ENCODE measurements at places on chromosomes 12 and 14.

- DNase-seq, result no peak
Observed at GRCh38 chr12:101927036-101927435, 49.7 kb downstream of the DRAM1 start.

DNA sequence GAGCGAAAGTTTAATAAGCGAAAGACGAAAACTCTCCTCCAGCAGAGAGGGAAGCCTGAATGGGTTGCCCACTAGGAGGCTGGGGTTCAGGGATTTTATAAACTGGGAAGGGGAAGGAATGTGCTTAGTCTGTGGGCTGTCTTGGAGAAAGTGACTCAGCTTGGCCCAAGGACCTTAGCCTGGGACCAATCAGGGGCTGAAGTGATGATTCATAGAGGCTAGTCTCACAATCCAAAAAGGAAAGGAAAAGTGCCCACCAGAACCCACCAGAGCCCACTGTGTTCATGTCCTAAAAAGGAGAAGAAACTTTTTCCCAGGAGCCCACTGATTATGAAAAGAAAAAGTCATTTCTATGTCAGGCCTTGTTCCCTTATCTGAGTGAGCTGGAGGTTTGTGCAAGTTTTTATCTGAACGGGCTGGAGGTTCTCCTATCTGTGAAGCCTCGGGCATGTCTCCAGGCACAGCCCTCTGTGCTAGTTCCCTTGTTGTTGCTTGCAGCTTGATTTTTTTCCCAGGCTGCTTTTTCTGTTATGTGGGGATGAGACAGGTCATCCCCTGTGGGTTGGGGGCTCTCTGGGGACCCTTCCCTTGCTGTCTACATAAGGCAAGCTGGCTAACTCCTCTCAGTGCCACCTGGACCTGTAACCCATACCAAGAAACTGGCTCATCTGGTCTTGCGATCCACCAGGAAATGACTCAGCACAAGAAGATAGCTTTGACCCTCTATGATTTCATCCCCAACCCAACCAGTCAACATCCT, 8.3 kb upstream of the GOLGA5 start:
- no peak for DNase-seq

DNA sequence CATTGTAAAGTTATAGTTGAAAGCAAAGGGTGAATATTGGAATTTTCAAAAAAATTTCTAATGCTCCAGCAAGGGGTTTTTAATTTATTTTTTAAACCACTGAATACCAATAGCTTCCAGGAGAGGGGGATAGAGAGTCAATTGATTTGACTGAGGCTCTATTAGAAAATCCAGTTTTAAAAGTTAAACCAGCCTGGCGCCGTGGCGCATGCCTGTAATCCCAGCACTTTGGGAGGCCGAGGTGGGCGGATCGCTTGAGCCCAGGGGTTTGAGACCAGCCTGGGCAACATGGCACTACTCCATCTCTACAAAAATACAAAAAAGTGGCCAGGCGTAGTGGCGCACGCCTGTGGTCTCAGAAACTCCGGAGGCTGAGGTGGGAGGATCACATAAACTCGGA, 150.1 kb downstream of the SLC38A4 start:
- DNase-seq, result no peak

- DNase-seq, result no peak
Observed at GRCh38 chr14:30443368-30444007, 115.5 kb upstream of the G2E3 start.

DNA sequence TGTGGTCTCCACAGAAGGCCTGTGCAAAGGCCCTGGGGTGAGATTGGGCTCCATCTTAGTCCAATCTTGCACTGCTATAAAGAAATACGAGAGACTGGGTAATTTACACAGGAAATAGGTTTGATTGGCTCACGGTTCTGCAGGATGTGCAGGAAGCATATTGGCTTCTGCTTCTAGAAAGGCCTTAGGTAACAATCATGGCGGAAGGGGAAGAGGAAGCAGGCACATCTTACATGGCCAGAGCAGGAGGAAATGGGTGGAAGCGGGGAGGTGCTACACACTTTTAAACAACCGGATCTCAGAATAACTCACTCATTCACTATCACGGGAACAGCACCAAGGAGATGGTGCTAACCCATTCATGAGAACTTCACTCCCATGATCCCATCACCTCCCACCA, 55.4 kb downstream of the FAR2 start:
- no peak for DNase-seq

DNA sequence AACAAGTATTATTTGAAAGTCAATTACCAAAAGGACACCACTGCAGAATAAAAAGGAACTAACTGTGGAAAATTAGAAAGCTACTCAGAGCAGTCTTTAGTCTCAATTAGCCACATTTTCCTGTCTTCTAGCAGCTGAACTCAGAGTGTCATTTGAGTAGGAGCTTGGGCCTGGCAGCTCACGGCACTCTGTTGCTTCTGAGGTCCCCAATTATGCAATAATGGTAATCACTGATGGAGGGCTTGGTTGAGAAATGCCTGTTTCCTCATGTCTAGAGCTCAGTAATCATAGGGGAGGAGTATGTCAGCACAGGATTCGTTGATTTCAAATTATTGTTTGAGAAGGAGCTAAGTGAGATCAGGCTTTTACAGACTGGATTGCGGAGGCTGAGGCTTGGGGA, 108.6 kb downstream of the VRK1 start:
- no peak for DNase-seq

DNA sequence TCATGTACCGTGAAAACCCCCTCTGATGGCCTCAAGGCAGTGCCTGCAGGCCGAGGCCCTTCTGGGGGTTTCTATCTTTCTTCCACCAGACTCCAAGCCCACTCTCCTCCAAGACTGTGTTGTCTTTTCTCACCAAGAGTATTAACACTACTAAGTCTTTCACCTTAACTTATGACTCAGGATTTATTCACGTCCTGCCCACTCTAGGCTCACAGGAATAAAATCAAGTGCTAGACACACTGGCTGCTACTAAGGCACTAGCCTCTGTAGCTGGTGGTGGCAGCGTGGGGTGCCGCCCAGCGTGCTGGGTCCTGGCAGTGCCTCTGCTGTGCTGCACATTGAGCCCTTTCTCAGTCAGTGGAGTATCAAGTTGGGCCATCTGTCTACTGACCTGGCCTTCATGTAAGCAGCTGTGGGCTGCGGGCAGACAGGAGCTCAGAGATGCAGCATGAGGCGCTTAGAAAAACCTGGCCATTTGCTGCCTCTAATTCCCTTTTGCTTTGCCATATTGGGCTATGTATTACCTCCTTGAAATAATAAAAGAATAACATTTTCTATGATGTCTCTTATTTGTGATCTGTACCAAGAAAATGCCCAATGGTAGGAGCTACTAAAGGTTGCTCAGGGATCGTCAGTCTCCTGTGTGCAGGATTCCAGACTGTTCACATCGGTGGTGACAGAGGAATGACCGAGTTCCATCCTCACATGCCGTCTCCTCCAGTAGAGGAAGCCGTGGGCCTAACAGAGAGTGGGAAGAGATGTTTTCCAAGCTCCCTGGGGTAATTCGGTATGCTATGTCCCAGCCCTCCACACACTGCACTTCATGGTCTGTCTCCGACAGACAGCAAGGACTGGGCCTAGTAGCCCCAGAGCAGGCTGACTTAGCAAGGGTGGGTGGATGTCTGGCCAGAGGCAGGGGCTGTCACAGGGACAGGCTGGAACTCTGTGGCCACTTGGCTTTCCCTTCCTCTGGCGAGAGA, 39.9 kb downstream of the MAX start:
- DNase-seq, result no peak

GRCh38 chr12:5139751-5140150, 96.1 kb downstream of the KCNA5 start:
- no peak for DNase-seq

DNA sequence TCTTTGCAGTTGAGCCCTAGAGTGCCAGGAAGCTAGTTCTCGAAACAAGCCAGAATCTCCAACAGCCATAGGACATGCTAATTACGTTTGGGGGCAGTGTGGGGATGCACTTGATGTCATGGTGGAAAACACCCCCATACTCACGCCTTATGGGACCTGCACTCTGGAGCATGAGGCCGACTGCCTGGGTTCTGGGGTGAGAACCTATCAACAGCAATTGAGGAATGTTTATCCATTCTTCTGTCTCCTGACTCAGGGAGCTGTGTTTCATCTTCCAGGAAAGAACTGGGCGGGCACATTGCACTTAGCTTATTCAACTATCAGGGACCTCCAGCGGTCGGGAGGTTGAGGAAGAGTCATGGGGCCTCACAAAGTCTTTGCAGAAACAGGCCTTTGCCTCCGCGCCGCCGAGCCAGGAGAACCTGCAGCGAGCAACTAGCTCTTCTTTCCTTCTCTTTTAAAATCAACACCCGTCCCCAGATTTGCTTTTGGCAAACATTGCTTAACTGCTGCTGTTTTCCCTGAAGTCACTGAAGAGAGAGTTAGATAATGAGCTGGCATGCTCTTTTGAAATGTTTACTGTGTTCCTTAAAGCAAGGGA, 226.1 kb upstream of the DIO3 start:
- DNase-seq, result no peak

GRCh38 chr12:82608706-82609105, 78.0 kb upstream of the TMTC2 start:
- DNase-seq, result peak; percentile 58

DNA sequence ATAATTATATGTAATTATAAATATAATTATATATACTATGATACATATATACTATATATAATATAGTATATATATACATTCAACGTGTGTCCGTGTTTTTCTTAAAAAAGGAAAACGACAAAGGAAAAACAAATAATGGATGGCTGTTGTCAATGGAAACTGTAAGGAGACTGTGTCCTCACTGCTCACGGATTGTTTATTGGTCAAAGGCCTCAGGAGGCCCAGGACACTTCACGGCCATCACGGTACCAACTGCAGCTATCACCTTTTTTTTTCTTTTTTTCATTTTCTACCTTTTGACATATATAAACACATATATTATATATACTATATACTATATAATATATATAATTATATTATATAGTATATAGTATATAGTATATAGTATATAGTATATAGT, 113.4 kb downstream of the SPTSSA start:
- DNase-seq, result no peak

DNA sequence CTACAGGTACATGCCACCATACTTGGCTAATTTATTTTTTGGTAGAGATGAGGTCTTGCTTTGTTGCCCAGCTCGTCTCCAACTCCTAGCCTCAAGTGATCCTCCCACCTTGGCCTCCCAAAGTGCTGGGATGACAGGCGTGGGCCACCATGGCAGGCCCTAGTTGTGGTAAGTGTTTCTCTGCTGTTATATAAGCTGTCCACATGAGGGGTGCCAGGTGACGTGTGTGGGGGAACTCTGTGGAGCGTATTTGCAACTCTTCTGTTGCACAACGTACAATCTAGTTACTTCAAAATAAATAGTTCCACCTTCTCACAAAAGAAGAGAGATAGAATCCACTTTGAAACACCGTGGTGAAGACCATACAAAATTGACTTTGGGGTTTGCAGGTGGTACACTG, 125.1 kb downstream of the NCOR2 start:
- DNase-seq, result no peak

DNA sequence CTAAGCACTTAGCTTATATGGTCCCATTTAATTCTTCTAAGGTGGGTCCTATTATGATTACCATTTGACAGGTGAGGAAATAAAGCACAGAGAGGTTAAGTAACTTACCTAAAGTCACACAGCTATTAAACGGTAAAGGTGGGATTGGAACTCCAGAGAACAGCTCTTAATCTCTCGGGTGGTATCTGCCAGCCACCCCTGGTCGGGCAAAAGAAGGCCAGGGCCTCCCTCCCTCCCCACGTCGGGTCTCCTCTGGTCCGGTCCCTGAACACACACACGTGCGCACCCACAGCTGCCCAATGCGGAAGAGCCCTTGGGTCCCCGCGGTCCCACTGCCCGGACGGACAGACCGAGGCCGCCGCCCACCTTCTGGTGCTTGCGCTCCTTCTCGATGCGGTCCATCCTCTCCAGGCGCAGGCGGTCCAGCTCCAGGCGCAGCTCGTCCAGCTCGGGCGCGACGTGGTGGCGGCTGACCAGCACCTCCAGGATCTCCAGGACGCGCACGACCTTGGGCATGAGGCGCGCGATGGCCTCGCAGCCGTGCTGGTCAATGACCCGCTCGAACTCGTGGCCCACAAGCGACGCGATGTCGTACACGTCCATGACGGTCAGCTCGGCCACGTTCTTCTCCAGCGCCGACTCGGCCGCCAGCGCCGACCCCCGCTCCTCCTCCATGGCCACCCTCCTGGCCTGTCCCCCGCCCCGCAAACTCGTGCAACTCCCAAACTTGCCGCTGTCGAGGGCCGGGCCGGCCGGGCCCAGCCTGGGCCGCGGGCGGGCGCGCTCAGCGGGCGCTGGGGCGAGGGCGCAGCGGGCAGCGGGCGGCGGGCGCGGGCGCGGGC, 490 bp downstream of the RILPL1 start:
- no peak for DNase-seq

DNA sequence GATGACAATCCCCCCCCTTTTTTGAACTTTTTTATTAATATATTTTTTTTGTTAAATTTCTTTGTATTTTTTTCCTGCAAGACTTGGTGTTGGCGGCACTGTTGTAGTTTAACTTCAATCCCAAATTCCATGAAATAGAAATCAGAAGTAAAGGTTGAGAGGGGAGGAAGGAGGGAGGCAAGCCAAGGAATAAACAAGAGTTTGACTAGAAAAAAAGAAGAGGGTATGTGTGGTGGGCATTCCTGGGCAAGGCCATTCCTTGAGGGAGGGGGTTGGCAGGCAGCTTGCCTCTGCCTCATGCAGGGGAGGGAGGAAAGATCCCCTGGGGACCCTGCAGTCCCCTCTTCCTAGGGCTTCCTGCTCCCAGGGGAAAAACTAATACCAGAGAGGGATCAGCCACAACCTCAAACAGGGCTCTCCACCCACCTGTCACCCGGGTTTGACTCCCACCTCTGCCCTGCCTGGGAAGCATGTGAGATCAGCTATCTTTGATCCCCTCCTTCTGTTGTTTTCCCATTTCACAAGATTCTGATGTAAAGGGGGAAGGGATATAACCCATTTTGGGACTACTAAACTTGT, 519 bp upstream of the AP1G2 start:
- DNase-seq, result no peak

DNA sequence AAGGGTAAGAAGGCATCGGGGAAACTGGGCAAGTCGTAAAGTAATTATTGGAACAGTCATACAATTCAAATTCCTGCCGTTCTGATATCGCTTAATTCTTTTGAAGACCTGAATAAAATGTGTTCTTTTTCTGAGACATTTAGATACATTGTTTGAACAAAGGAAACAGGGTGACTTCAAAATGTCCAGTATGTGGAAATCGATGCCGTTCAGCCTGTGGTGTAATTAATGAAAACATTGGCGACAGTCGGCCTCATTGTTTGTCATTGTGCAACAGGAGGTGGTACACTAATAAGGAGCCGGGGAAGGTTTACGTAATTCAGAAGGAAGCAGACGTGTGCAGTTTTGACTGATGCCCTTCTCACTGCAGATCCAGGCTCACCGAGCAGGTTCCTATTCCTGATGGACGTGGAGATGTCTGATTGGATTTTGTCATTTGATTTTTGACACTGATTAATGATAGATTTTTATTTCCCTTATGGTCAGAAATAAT, 92.7 kb downstream of the BORCS5 start:
- DNase-seq, result no peak

GRCh38 chr12:117032593-117033381, 66.4 kb downstream of the TESC start:
- no peak for DNase-seq

GRCh38 chr12:118023301-118023860, 6.9 kb downstream of the RFC5 start:
- DNase-seq, result no peak

Measured in retinal pigment epithelial cell (primary cell).